ENCODE measurements at places on chromosomes 5 and 9. TPM values are rescaled to one million over a fixed set of nuclear protein-coding genes. Genes with fewer than 3 reads are reported as not detected.

DNA sequence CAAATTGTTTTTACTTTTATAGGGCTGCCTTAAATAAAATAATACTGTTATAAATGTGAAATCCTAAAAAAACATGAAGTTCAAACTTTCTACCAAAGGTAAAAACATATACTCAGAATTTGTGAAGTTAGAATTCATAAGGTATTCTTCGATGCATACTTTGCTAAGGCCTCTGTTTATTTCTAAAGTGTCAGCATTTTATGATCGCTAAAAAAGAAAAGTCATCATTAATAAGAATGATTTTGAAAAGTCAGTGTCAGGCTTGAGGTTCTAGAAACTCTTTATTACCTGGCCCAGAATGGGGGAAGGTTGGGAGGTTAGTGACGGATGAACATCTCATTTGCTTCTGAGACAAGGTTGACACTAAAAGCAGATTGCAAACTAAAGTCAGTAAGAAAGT lies 26.2 kb upstream of the NADK2 start:
- H3K4me1 ChIP-seq: no peaks in the 10 kb centered on the region
- no peak for DNase-seq
- H3K4me3 ChIP-seq: no peak overlapping the region
- H3K36me3 ChIP-seq: no peaks in the 10 kb centered on the region

DNA sequence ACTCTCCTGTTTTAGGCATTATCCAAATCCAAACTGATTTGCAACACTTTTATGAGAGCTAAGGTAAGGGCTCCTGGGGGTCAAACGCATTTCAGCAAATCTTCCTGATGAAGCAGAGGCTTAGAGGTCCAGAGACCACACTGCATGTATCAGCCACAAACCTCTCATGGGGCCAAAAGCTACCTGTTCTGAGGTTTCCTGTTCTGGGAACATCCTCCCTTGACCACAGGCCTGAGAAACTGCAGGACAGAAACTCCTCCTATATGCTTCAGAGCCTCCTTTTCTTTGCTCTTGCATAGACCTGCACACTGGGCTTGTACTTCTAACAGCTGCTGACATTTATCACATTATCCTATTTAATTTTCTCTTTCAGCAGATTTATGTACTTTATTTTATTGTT lies 92.6 kb downstream of the OR2K2 start:
- no peaks in the 10 kb centered on the region for H3K36me3 ChIP-seq
- H3K27me3 ChIP-seq: peaks cover 2% of the 10 kb centered on the region
- no peak for DNase-seq
- H3K4me1 ChIP-seq: no peaks in the 10 kb centered on the region
- no peak overlapping the region for H3K4me3 ChIP-seq

- DNase-seq: no peak
- H3K27me3 ChIP-seq: no peaks in the 10 kb centered on the region
- no peak overlapping the region for H3K4me3 ChIP-seq
- H3K4me1 ChIP-seq: no peaks in the 10 kb centered on the region
- H3K27ac ChIP-seq: no peak overlapping the region
Measured at GRCh38 chr5:27845248-27845647, 806.9 kb upstream of the CDH9 start.

- no peak overlapping the region for H3K4me3 ChIP-seq
- H3K27me3 ChIP-seq: peaks cover 15% of the 10 kb centered on the region
- no peaks in the 10 kb centered on the region for H3K4me1 ChIP-seq
- DNase-seq: no peak
- H3K27ac ChIP-seq: no peak overlapping the region
- H3K36me3 ChIP-seq: no peaks in the 10 kb centered on the region
Measured at GRCh38 chr5:71892641-71893365, 173.7 kb downstream of the CARTPT start.

GRCh38 chr5:139637438-139638089 lies 10.6 kb upstream of the CXXC5 start:
- no peak overlapping the region for H3K27ac ChIP-seq
- H3K4me1 ChIP-seq: peaks cover 37% of the 10 kb centered on the region
- no peaks in the 10 kb centered on the region for H3K27me3 ChIP-seq
- peak overlapping the region; percentile 38 for H3K4me3 ChIP-seq

- H3K36me3 ChIP-seq: peaks cover 30% of the 10 kb centered on the region
- H3K4me1 ChIP-seq: peaks cover 96% of the 10 kb centered on the region
- peak overlapping the region; percentile 98 for H3K27ac ChIP-seq
Measured at GRCh38 chr5:119333421-119333851, 22.4 kb upstream of the TNFAIP8 start.

DNA sequence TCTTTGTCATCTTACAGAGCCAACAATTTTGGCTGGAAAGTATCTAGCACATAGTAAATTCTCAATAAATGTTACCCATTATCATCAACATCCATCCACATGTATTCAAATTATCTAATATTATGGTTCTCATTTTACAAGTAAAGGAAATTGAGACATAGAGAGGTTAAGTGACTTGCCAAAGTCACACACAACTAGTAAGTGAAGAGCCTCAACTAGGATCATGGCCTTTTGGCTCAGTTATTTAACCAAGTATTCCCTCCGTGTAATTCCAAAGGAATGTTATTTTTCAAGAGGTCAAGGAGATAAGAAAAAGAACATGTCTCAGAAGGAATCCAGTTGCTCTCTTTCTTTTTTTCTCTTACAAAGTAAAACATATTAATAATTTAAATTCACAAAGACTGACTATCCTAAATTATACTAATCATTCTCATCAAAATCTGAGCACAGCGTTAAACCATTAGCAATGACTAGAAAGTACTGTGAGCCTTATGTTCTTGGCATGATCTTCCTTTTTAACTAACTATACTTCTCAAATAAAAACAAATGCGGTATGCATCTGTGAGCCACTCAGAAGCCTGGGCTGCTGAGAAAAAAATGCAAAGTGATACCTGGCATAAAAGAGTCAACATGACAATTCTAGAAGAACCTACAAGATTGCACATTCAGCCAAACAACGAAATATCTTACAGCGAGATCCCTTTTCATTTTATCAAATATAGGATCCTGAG lies 350.9 kb downstream of the GLIS3 start:
- no peak overlapping the region for H3K4me3 ChIP-seq
- no peak for DNase-seq
- H3K36me3 ChIP-seq: no peaks in the 10 kb centered on the region

GRCh38 chr9:73470766-73471165 lies 319.1 kb downstream of the ANXA1 start:
- H3K4me1 ChIP-seq: no peaks in the 10 kb centered on the region
- no peak overlapping the region for H3K27ac ChIP-seq
- peaks cover 2% of the 10 kb centered on the region for H3K27me3 ChIP-seq

DNA sequence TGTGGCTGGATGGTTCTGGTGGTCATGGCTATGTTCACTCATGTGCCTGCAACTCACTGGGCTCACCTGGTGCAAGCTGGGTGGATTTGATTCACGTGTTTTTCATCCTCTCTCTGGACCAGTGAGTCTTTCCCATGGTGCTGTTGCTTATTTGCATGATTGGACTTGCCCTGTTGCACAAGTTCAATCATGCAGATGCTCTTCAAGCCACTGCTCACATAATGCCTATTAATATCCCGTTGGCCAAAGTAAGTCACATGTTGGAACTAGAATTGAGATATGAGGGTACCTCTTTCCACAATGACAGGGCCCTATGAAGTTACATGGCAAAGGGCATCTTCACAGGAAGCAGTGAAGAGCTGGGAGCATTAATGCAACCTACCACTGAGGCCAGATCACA lies 26.5 kb upstream of the MROH2B start:
- H3K36me3 ChIP-seq: no peaks in the 10 kb centered on the region
- no peak overlapping the region for H3K27ac ChIP-seq
- no peaks in the 10 kb centered on the region for H3K4me1 ChIP-seq
- no peaks in the 10 kb centered on the region for H3K27me3 ChIP-seq
- no peak for DNase-seq
- H3K4me3 ChIP-seq: no peak overlapping the region

- H3K4me1 ChIP-seq: peaks cover 10% of the 10 kb centered on the region
- no peak for DNase-seq
- H3K36me3 ChIP-seq: peaks cover 30% of the 10 kb centered on the region
- H3K27me3 ChIP-seq: no peaks in the 10 kb centered on the region
- H3K4me3 ChIP-seq: no peak overlapping the region
Measured at GRCh38 chr9:129875687-129876395, 40.6 kb downstream of the USP20 start.

DNA sequence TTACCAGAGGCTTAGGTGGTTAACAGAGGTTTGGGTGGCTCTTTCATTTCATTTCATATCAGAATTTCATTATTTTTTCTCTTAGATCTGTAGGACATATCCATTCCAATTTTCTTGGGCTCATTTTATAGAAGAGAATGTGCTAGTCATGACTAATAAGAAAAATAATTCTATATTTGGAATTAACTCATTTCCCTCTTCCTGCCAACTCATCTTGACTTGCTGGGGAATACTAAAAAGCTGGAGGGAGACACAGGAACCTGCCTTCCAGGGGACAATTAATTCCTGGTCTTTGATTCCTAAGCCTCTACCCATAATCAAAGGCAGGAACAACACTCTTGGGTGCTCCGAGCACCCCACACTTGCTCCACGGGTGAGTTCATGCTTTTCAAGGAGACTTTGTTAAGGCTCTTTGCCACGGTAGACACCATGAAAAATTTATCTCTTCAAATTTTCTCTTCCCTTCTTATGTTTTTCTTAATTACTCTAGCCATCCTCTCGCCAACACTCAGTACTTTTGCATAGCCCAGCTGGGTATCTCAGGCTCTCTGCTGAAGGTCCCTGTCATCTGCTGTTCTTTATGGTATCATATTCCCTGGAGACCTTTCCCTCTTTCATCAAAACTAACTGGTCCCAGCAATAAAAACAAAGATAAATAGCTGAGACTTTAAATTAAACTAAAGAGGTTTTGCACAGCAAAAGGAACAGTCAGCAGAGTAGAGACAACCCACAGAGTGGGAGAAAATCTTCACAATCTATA lies 273.9 kb downstream of the NPR3 start:
- H3K4me1 ChIP-seq: no peaks in the 10 kb centered on the region
- H3K36me3 ChIP-seq: no peaks in the 10 kb centered on the region
- no peak overlapping the region for H3K4me3 ChIP-seq
- DNase-seq: no peak
- H3K27ac ChIP-seq: no peak overlapping the region

DNA sequence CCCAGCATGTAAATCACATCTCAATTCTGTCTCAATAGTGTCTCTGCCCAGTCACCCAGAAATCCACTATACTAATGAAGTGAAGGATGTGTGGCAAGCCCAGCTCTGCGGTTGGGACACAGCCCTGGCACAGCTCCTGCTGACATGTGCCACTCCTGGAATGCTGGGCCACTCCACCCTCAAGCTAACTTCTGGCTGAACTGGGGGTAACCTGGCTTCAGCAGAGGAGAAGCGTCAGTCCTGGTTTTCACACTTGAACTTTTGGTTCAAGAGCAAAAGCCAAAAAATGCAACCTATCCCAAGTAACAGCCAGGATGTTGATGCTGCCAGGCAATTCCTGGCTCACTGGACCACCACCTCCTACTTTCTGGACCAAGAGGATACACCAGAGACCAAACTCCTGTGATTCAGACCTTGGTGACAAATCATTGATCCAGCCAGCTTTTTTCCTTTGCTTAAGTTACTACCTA lies 86.4 kb downstream of the ARRDC3 start:
- DNase-seq: no peak
- H3K27me3 ChIP-seq: no peaks in the 10 kb centered on the region
- no peak overlapping the region for H3K27ac ChIP-seq
- no peaks in the 10 kb centered on the region for H3K36me3 ChIP-seq
- H3K4me1 ChIP-seq: peaks cover 8% of the 10 kb centered on the region

- H3K4me1 ChIP-seq: no peaks in the 10 kb centered on the region
- no peak for DNase-seq
Measured at GRCh38 chr9:2489838-2490314, 131.7 kb upstream of the VLDLR start.

DNA sequence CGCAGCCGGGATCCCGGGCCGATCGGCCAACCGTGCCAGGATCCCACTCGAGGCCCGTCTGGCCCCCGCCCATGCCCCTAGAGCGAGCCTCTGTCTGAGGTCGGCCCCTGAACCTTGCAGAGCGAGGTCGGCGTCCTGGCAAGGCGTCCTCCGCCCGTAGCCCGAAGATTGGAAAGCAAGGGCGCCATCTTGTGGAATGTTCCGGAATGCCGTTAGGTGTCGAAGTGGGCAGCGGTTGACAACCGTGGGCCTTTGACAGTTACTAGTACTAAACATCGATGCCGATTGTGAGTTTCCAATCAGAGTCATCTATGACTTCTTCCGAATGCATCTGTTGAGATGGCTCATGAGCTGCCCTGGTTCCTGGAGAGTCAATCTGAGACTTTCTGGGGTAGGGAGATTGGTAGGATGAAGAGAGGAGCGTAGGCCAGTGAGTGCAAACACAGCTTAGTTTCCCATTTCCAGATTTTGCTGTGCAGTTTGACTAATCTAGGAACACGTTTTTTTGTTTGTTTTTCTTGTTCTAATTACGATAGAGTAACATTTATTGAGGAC lies 923 bp upstream of the PLK2 start:
- H3K27me3 ChIP-seq: peaks cover 11% of the 10 kb centered on the region
- DNase-seq: peak; percentile 93
- H3K4me3 ChIP-seq: peak overlapping the region; percentile 69
- peak overlapping the region; percentile 11 for H3K27ac ChIP-seq
- peaks cover 8% of the 10 kb centered on the region for H3K4me1 ChIP-seq

GRCh38 chr9:16670791-16671190 lies 199.7 kb downstream of the BNC2 start:
- H3K27ac ChIP-seq: no peak overlapping the region
- H3K4me3 ChIP-seq: no peak overlapping the region
- H3K27me3 ChIP-seq: no peaks in the 10 kb centered on the region
- no peaks in the 10 kb centered on the region for H3K36me3 ChIP-seq
- no peak for DNase-seq

Gene PKN3
- 14.6 TPM for total RNA-seq

Gene DRD1
- not detected for total RNA-seq

Gene PLEKHG4B
- 0.25 TPM for total RNA-seq

Gene ELAVL2
- not detected for total RNA-seq

Gene SLC34A1
- total RNA-seq: not detected

Gene RGS3
- 55.9 TPM for total RNA-seq
